Adipose tissue (tissue), 3 donors: ENCODE measurements at places on chromosomes 12 and 14. TPM values are rescaled to one million over a fixed set of nuclear protein-coding genes. Genes with fewer than 3 reads are reported as not detected.

PCED1B gene
- 0.79 TPM for polyA plus RNA-seq

AP5M1 gene
- 12.1 TPM for polyA plus RNA-seq

SYT1 gene
- polyA plus RNA-seq, result 0.22 TPM

RFLNA gene
- 0.16 TPM for polyA plus RNA-seq

GLT1D1 gene
- 0.20 TPM for polyA plus RNA-seq

DBX2 gene
- 2.1 TPM for polyA plus RNA-seq

PMEL gene
- polyA plus RNA-seq, result 0.42 TPM

PTPRR gene
- polyA plus RNA-seq, result 0.21 TPM

UBR7 gene
- polyA plus RNA-seq, result 11.3 TPM

FLVCR2 gene
- polyA plus RNA-seq, result 5.1 TPM

RAD9B gene
- polyA plus RNA-seq, result 0.56 TPM

R3HDM2 gene
- polyA plus RNA-seq, result 11.7 TPM

RFX4 gene
- not detected for polyA plus RNA-seq

ATL1 gene
- polyA plus RNA-seq, result 4.1 TPM
